ENCODE measurements at places on chromosomes 6 and 20.

GRCh38 chr6:45930420-45931040 lies 85.1 kb downstream of the CLIC5 start:
- DNase-seq, result peak; percentile 53

DNA sequence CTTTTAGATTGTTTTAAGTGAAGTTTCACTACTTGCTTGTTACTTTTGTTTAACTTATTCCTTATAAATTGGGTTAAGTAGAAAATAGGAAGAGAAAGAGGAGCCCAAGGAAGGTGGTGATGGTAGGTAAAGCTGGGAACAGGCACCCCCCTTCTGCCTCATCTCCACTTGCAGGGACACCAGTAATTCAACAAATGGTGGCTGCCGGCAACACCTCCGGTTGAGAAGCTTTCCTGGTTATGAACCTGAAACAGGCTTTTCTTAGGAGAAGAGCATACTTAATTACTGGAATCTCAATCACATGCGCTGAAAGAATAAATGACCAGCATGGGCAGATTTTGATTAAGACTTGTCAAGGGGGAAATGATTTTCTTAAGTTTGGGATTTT lies 158.9 kb upstream of the ZNF217 start:
- DNase-seq, result no peak

GRCh38 chr6:42217157-42217518 lies 523 bp downstream of the MRPS10 start:
- DNase-seq, result no peak

GRCh38 chr20:36447101-36447500 lies 94.2 kb upstream of the MYL9 start:
- DNase-seq, result no peak

GRCh38 chr20:3763671-3764601 lies 3.6 kb downstream of the ADISSP start:
- DNase-seq, result no peak

GRCh38 chr20:53557130-53557529 lies 36.5 kb downstream of the ZNF217 start:
- no peak for DNase-seq

DNA sequence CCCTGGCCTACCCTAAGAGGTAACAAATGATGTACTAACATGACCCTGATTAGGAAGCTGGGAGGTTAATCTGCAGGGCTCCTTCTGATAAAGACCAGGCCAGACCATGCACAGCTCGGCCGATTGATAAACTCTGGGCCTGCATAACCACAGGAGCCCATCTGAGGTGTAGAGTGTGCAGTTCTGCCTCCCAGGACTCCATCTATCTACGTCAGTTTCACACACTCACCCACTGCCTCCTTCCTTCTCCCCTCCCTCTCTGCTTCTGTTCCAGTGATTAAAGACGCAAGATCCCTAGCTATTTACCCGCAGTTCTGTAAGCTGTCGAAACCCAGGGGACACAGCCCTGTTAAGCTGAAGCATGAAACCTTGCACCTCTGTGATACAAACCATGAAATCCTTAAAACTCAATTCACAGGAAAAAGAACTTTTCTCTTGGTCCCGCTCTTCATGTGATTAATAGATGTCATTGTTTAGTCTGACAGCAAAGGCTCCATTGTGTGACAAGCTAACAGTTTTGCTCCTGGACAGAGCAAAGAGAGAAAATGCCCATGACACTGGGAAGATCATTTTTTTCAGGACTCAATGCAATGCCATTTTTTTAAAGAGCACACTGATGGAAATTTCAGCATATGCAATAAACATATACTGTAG lies 470.6 kb downstream of the MAFB start:
- no peak for DNase-seq

DNA sequence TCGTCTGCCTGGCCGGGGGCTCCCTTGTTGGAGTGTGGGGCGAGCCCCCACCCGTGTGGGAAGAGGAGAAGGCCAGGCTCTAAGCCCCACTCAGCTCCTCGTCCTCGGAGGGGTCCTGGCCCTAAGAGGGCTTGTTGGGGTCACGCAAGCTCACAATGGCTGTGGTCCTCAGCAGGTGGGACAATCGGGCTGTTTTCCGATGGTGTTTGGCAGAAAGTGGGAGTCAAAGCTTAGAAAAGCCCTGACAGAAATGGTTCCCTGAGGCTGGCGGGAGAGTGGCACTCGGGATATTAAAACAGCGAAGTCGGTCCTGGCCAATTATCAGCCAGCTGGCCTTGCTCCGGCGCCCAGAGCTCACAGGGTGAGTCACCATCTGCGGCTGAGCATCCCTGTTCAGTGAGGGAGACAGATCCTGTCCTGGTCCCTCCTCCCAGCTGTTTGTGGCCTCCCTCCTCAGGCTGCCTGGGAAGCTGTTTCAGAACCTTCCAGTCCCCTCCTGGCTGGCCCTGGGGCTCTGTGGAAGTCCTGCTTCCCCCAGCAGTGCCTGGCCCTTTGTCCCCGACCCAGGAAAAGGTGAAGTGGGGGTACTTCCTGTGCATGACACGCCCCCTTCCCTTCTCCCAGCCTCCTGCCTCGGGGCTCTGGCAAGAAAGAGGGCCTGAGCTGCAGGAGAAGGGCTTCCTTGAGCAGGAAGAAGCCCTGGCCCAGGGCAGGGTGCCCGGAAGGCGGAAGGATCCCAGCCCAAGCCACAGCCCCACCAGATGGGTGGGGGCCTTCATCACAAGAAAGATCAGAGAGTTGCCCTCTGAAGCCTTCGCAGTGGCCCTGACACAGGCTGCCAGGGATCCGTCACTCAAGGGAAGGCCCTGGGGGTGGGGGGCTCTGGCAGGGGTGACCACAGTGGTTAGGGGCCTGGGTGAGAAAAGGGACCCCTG lies 53.6 kb upstream of the BHLHE23 start:
- DNase-seq, result no peak

DNA sequence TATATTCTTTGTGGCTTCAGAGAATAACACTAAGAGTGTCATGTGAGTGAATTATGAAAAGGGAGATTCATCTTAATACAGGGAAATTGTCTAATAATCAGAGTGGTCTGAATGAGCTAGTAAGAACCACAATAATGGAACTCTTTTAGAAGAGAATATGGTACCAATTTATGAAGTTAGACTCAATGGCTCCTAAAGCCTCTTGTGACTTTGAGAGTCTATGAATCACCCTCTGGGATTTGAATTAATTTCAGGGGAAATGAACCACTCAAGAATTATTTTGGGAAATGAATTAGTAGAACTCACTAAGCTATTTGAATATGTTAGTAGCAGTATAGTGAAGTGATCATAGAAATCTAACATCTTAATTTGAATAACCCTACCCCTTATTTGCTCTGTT lies 14.3 kb downstream of the PCMT1 start:
- no peak for DNase-seq

GRCh38 chr6:68880050-68880813 lies 245.2 kb downstream of the ADGRB3 start:
- DNase-seq, result no peak

GRCh38 chr6:89162047-89162371 lies 16.2 kb downstream of the PM20D2 start:
- no peak for DNase-seq

- DNase-seq, result no peak
These were observed 8.5 kb downstream of the TPD52L2 start for GRCh38 chr20:63873477-63873971.

DNA sequence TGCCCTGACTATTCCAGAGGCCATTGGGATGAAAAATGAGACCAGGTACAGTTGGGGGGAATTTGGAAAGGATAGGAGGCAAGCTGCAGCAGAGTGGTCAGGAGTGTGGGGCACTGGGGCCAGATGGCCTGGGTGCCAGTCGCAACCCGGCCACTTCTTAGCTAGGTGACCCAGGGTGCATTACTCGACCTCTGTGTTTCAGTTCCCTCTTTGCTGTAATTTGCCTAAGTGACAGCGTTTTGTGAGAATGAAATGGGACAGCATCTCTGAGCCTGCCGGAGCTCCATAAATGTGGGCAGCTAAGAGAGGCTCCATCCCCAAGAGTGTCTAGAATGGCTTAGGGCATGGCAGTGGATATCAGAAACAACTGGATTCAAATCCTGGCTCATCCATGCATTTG lies 13.9 kb downstream of the LRFN2 start:
- no peak for DNase-seq

GRCh38 chr6:84081222-84081621 lies 47.6 kb downstream of the MRAP2 start:
- no peak for DNase-seq

GRCh38 chr20:59386809-59387208 lies 86.4 kb downstream of the EDN3 start:
- no peak for DNase-seq

DNA sequence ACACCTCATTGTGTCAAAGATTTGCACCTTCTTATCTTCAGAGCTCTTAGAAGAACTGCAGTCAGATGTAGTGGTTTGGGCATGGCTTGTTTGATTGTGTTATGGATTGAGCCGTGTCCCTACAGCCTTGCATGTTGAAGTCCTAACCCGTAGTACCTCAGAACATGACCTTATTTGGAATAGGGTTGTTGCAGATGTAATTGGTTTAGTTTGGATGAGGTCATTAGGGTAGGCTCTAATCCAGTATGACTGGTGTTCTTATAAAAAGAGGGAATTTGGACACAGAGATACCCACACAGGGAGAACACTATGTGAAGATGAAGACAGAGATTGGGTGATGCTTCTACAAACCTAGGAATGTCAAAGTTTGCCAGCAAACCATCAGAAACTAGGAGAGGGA lies 35.4 kb upstream of the PHACTR2 start:
- no peak for DNase-seq

DNA sequence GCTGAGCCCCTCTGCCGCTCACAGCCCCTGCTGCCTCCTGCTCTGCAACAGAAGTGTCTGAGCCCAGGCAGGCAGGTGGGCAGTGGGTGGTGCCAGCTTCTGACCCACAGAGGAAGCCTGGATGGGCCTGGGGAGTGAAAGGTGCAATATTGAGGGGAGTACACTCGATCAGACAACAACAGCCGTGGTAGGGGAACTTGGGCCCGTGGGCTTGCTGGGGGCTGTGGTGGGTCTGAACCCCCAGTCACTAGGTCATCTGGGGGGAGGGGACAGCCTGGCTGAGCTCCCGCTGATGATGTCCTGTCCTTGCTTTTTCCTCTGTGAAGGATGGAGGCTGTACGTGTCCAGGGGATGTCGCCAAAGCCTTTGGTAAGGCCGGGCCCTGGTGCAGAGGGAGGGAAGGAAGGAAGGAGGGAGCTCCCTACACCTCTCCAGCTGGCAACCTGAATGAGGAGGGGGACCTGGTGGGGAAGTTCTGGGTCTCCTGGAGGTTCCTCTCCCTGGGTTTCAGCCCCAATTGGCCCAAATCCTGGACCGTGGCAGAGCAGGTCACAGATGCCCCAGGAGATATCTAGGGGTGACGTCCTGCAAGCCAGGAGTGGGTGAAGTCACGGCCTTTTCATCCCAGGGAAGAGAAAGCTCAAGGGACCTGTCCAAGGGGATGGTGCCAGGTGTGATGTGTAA lies 47.2 kb downstream of the GMPR start:
- DNase-seq, result no peak

DNA sequence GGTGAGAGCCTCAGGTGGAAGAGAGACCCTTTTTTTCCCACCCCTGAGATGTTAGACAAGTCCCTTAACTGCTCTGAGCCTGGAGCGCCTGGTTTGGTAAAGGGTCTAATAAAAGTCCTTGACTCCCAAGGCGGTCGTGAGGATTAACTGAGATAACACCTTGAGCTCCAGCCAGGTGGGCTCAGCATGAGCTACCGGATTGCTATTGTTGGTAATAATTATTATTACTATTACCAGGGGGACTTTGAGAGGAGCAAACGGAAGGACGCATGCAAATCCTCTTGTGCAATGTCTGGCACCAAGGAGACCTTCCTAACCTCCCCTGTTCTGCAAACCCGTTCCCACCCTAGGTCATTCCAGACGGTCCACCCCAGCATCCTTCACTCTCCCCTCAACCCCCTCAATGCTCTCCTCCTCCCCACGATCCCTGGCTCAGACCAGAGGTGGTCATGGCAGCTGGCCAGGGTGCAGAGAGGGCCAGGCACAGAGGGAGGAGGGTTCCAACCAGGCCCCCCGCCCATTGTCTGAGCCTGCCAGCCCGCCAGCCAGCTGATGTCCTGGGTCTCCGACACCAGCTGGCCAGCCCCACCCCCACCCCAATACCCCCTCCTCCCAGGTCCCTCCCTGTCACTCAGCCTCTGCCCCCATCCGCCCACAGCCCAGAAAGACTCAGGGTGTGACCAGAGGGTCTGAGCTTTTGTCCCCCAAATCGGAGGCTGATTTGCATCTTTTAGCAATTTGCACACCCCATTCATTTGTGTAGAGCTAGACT lies 14.3 kb upstream of the CBFA2T2 start:
- no peak for DNase-seq

- no peak for DNase-seq
These were observed 47.1 kb downstream of the SNAI1 start for GRCh38 chr20:50029697-50030461.

- DNase-seq, result no peak
These were observed 76.9 kb downstream of the FAM50B start for GRCh38 chr6:3926150-3926482.

DNA sequence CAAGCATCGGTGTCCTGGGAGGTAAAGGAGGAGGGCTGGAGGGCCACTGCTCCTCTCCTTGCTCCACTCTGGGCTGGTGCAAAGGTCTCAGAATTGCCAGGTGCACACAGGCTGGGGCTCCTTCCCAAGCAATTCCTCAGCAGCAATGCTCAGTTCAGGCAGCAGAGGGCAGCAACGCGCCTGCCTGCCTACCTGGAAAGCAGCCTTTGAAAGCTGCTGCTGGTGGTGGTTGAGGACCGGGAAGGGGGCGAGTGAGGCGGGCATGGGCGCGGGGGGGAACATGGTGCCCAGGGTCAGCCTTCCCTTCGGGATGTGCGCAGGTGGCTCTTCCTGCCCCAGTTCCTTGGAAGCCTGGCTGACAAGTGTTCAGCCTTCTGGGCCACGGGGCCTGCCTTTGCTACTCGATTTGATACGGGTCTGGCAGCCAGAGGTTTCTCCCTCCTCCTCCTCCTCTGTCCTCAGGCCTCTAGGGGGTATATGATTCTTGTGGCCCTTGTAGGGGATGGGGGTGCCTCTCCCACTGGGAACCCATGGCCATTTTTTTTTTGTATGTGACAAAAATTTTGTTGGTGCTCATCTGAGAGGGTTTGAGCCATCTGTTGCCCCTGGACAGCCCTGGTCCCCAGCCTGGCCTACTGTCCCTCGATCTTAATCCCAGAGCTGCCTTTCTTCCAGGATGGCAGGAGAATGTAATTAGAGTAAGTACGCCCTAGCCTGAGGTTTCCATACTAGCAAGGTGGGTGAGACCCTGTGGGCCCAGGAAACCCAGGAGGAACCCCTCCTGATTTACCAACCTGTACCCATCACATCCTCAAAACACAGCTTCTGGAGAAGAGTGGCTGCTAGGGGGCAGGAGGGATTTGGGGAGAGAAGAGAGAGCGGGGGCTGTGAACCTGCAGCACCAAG lies 20.1 kb downstream of the MRPS18A start:
- DNase-seq, result no peak

- DNase-seq, result no peak
These were observed 8.1 kb downstream of the SCRT2 start for GRCh38 chr20:667351-668034.

DNA sequence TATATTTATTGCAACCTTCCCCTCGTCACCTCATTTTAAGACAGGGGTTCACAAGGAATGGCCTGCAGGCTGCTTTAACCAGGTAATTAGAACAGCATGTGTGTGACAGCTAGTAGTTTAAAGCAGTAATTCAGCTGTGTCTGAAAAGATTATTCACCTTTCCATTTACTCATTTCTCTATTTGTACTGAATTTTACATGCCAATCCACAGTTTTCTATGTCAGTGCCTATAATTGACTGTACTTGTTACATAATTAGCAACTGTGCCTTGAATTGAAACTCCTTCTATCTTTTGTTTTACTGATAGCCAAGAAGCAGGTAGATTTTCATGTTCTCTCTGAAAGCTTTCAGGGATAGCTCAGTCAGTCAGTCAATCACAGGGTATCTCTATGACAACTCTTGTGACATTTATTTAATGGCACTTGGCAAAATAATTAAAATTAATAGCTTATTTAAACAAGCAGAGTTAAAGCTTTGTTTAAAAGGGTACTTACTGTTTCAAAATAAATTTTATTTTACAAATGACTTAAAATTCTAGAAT lies 214.0 kb downstream of the ZFAND3 start:
- no peak for DNase-seq
